ENCODE measurements at places on chromosomes 16 and 17.

DNA sequence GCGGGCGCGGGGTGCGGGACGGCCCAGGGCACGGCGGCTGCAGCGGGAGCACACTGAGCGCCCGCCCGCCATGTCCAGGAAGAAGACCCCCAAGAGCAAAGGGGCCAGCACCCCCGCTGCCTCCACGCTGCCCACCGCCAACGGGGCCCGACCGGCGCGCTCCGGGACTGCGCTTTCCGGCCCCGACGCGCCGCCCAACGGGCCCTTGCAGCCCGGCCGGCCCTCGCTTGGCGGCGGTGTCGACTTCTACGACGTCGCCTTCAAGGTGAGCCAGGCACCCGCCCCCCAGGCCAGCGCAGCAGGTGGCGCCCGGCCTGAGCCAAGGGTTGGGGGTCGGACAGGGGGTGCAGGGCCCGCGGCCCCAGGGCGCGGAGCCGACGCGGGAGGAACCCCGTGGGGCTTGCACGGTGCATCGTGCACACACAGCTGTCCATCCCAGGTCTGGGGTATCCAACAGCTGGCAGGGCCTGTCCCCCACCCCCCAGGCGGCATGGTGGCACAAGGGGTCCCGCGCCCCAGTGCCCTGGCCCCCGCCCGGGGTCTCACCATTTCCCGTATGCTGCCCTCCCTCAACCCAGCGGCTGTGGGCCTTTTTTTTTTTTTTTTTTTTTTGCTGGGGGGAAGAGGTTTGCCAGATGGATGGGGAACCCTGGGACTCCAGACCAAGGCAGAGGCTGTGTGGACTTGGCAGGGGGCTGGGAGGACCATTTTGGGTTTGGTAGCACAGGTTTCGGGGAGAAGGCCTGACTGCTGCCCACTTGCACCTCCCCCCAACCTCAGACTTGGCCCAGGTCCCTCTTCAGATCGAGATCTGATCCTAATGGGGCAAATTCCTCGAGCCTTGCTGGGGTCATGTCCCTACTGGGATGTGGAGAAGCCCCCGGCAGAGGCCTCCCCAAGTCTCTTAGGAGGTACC lies 547 bp downstream of the RAB26 start:
- peak; percentile 53 for DNase-seq

GRCh38 chr16:20866145-20866772 lies 33.9 kb downstream of the DCUN1D3 start:
- peak; percentile 87 for DNase-seq

GRCh38 chr16:19846436-19846835 lies 38.2 kb downstream of the GPRC5B start:
- DNase-seq: no peak

DNA sequence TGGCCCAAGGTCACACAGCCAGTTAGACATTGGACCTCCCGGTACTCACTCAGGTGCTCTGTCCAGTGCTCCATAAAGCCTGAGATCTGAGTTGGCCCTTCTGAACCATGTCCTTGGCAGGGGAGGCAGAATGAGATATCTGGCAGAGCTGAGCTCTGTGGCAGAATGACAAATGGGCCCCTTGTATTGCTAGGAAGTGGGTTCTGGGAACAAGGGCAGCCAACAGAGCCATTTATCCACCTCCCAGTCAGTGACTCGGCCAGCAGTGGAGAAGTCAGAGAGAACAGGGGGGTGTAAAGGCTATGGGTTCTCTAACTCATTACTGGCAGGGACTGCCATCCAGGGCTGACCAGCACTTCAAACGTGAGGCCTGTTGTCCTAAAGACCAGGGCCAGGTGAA lies 117.1 kb upstream of the NLRP1 start:
- no peak for DNase-seq

- peak; percentile 98 for DNase-seq
These were observed 1.4 kb upstream of the MATCAP1 start for GRCh38 chr16:67184995-67185650.

DNA sequence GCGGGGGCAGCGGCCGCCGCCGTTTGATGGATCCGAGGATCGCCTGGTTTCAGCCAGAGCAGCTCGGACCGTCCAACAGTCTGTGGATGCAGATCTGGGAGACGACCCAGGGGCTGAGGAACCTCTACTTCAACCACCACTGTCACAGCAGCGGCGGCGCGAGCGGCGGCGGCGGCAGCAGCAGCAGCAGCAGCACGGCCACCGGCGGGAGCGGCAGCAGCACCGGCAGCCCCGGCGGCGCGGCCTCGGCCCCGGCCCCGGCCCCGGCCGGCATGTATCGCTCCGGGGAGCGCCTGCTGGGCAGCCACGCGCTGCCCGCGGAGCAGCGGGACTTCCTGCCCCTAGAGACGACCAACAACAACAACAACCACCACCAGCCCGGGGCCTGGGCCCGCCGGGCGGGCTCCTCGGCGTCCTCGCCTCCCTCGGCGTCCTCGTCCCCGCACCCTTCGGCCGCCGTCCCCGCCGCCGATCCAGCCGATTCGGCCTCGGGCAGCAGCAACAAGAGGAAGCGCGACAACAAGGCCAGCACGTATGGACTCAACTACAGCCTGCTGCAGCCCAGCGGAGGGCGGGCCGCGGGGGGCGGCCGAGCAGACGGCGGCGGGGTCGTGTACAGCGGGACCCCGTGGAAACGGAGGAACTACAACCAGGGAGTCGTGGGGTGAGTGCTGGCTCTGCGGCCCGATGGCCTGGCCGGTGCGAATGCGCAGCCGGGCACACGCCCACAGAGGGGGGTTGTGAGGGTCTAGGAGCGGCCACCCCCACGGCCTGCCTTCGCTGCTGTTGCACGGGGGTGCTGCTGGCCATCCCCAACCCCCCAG lies 702 bp downstream of the TENT4B start:
- peak; percentile 38 for DNase-seq

- peak; percentile 44 for DNase-seq
These were observed 633 bp downstream of the CDR2 start for GRCh38 chr16:22373662-22374310.

- DNase-seq: no peak
These were observed 8.9 kb upstream of the ABAT start for GRCh38 chr16:8665529-8665928.

DNA sequence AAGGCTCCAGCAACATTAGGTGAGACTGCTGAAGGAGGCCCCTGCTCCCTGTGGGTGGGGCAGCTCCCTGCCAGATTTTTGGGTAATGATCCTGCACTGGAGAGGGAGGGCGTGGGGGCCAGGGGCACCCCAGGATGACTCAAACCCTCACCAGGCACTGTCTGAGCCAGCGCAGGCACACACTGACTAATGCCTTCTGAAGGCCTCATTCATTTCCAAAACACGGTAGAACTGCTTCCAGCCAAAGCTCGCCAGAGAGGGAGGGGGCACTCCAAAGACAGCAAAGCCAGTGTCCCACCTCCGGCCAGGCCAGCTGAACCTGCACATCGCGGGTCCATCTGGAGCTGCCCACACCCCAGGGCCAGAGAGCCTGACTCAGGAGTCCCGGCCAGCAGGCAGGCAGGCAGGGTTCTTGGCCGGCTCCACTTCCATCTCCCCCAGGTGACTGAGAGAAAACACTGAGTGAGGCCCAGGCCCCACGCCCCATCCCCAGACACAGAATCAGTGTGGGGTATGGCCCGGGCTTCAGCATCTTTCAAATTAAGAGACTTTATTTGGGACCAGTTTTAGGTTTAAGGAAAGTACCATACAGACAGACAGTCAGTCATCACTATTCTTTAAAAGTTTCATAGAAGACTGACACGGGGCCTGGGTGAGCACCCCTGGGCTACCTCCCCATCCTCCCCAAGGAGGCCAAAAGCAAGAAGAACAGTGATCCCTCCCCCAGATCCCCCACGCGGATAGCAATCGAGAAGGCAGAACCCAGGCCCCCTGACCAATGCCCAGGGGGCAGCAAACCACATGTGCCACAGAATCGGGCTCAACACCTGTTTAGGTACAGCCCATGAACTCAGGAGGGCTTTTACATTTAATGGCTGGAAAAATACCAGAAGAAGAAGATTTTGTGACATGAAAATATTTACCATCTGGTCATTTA lies 2.3 kb downstream of the PIEZO1 start:
- peak; percentile 65 for DNase-seq

DNA sequence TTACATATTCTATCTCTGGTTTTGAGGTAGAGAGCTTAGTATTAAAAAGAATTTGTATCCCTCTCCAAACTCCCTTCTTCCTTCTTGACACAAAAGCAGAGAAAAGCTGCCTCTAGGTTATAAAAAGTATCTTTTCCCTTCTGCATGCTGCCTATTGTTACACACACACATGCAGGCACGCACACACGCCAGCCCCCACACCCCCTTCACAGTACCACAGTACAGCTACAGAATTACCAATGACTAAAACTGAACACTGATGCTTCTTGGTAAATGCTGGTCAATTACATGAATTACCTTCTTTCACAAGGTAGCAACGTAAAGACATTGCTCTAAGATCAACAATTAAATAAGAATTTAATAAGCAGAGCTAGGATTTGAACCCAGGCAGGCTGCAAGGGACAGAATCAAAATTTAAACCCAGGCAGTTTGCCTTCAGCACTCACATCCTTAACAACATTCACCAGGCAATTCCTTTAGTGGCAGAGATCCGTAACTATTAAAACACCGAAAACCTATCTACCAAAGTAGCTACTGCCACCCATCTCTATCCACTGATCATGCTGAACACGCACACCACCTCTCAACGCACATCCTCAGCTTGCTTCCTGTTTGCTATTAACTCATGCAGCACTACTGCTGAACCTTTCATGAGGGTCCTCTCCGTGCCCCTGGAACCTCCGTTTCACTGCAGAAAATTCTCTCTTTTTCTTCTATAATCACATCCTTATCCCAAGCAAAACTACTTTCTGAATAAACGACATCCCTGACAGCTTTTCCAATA lies 37.8 kb downstream of the YWHAE start:
- no peak for DNase-seq

DNA sequence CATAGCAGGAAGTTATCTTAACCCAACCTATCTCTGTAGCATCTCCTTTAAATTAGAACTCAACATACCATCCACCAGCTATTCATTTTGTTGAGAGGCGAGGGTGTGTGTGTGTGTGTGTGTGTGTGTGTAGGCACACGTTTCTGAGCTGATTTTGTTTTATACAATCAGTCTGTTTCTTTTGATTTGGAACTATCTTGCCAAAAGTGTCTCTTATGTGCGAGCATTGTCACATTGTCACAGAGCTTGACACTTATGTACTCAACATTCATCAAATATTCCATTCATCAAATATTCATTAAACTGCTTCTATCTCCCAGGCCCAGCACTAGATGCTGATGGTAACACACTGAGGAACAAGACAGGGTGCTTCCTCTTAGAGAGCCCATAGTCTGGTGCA lies 180.4 kb downstream of the HAPSTR1 start:
- DNase-seq: no peak

GRCh38 chr17:68004201-68004600 lies 7.9 kb upstream of the C17orf58 start:
- DNase-seq: no peak

DNA sequence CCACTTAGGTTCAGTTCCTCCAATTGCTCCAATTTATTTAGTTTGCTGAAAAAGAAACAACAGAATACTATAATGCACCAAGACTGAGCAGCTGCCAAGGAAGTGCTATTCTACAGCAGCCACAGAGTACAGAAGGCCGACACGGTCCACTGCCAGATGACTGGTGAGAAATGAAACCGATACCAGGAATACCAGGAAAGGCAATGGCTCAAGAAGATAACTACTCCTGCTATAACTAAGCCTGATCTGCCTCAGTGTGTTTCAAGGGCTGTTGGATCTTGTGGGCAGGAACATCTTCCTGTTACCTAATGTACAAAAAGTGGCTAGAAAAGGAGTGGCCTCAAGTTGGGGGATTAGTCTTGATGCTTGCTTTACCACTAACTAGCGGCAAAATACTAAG lies 32.8 kb downstream of the MARVELD3 start:
- DNase-seq: peak; percentile 82
